ENCODE measurements at places on chromosomes 13 and 19.

DNA sequence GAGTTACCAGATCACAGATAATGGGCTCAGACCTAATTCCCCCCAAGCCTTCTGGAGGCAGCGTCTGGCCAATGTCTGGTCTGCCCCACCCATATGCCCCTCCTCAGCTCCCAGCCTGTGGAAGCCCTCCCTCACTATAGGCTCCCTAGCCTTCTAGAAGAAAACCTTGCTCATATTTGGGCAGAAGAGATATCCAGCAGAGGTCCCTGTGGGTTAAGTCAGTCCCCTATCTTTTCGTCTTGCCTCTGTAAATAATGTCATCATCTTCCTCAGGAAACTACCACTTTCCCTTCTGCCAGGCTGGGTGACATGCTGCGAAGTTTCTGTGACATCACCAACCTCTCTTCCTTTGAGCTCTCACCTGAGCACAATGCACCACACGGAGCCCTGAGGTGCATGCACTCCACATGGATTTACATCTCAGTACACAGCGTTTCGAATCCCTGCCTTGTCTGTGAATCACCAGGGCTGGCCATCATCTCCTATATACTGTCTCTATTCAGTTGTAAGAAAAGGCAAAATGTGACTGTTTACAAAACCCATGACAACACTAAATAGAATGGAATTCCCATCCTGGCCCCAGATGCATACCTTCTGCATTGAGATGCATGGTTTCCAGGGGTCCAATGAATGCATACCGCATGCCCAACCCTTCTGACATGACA lies 112.8 kb downstream of the CRYL1 start:
- DNase-seq, result no peak

- DNase-seq, result no peak
Observed at GRCh38 chr13:110699148-110700145, 6.5 kb downstream of the CARS2 start.

GRCh38 chr13:95073747-95074311 lies 227.4 kb downstream of the ABCC4 start:
- DNase-seq, result no peak

GRCh38 chr19:35442091-35442490 lies 6.0 kb upstream of the FFAR2 start:
- peak; percentile 76 for DNase-seq

Data from right atrium auricular region (tissue), 2 donors.